ENCODE measurements at places on chromosomes 11 and 22.

GRCh38 chr11:14657841-14658240, 14.2 kb downstream of the PDE3B start:
- DNase-seq, result no peak

DNA sequence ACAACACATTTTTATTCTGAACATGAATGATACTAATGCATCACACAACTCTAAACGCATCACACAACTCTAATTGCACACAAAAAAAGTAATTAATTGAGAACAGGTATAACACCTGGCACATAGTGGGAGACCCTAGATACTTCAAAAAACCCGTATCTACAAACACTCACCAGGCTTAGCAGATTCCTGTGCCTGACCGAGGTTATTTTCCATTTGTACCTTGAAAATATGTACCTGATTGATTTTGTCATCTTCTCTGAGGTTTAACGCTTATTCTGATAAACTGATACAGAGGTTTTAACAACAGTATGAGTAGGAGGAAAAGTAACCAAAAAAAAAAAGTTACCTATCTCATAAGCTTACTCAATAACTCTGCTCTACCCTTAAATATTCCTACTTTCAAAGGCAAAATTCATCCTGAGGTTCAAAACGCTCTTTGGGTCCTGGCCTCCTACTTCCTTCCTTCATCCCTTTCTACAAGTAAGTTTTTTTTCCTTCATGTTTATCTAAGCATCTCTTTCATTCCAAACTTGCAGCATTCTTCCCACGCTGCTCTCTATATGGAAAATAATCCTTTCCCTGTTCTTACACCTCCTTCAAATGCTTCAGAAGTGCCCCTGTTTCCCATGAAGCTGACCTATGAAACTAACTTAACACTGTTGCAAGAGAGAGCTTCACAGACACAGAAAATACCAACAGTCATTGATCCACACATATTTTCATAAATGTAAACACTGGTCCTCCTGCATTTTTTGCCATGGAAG, 73.3 kb downstream of the ETS1 start:
- no peak for DNase-seq

DNA sequence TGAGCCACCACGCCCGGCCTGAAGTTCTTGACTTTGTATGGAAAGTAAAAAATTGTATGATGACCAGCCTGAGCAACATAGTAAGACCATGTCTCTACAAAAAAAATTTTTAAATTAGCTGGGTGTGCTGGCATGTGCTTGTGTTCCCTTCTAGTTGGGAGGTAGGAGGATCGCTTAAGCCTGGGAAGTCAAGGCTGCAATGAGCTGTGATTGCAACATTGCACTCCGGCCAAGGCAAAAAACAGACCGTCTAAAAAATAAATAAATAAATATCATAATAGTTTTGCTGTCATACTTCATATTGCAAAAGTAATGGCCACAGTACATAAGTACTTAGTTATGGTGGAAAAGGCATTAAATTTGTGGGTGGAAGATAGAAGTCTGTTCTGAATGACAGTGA, 3.4 kb downstream of the AGBL2 start:
- DNase-seq, result no peak

GRCh38 chr11:121508449-121508848, 55.7 kb upstream of the SORL1-AS1 start:
- DNase-seq, result no peak

- peak; percentile 92 for DNase-seq
Measured at GRCh38 chr11:11973361-11973800, 35.0 kb downstream of the DKK3 start.
